Cortex of kidney (tissue), 1 donor: ENCODE measurements at places on chromosomes 12 and 14.

DNA sequence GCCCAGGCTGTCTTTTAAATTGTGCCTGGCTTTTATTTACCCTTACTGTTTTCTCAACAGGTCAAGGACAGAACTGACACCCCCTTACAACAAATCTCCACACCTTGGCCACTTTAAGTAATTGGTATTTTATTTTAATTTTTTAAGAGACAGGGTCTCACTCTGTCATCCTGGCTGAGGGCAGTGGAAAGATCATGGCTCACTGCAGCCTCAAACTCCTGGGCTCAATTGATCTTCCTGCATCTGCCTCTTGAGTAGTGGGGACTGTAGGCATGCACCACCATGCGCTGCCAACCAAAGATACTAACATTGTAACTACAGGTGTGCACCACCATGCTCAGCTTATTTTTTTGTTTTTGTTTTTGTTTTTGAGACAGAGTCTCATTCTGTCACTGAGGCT is 109.8 kb downstream of the PTPN11 start:
- no peak for DNase-seq

GRCh38 chr12:132289356-132290202 is 39.8 kb downstream of the GALNT9 start:
- DNase-seq, result no peak

DNA sequence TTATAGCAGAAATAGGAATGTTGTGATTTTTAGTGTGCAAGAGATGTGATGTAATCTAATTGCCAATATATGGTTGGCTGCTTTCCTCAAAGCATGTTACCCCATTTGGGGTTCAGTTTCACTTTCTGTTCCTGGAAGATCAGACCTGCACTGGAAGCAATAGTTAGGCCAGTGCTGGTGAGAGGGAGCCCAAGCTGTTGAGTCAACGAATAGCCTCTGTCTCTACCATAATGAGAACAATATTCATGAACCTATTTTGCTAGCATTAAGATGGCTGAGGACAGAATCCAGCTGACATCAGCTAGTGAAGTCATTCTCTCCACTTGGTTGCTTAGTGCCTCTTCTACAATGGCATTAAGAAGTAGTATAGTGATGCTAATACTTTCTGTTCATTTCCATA is 379.9 kb upstream of the DCN start:
- DNase-seq, result no peak

- no peak for DNase-seq
Observed at GRCh38 chr14:100772607-100773165, 46.0 kb downstream of the DLK1 start.

- no peak for DNase-seq
Observed at GRCh38 chr14:25003537-25003936, 46.4 kb downstream of the STXBP6 start.

- no peak for DNase-seq
Observed at GRCh38 chr14:68230950-68231717, 411.6 kb downstream of the RAD51B start.

- no peak for DNase-seq
Observed at GRCh38 chr12:67327466-67327865, 58.3 kb downstream of the CAND1 start.

DNA sequence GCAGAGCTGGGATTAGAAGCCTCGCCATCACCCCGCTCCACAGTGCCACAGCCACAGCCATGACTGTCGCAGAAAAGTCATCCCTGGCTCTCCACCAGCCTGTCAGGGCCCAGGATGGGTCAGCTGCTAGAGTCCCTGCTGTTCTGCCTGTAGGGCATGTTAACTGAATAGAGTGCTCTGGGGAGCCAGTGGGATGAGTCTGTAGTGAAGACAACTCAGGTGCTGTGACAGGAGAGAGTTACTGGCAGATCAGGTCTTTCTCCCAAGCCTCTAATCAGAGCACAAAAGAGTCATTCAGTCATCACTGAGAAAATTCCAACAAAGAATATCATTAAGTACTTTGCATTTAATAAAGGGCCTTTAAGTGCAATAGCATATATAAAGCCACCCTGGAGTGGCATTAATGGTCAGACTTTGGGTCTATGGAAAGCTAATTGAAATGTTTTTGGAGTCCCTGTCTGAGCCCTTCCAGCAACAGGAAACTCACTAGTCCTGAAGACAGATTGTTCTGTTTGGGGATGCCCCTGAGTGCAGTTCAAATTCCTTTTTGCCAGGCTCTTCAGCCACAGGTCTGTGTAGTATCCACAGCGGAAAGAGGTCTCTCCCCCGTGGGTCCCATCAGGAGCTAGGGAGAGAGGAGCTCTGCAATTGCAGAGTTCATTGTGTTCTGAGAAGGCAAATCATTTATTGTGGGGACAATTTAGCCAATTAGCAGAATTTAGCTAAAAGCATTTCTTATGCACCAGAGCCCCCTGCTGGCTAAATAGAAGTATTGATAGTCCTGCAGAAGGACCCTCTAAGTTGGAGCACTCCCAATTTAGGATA is 45.2 kb upstream of the C14orf132 start:
- no peak for DNase-seq

- no peak for DNase-seq
Observed at GRCh38 chr14:89215531-89215930, 201.5 kb downstream of the FOXN3 start.

DNA sequence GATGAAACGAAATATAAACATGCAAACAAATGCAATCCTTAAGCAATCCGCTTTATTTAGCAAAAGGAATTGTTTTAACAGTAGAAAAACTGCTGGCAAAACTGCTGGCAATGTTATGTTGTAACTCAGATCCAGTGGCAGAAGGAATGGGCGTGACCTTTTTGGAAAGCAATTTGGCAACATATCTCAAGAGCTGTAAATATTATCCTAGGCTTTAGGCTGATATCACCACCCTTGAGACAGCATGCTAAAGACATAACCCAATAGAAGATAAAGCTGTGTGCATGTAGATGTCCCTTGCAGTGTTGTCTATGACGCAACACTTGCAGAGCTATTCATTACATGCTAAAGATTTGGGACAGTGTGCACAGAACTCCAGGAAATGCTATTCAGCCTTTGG is 138.5 kb downstream of the DICER1 start:
- DNase-seq, result no peak

DNA sequence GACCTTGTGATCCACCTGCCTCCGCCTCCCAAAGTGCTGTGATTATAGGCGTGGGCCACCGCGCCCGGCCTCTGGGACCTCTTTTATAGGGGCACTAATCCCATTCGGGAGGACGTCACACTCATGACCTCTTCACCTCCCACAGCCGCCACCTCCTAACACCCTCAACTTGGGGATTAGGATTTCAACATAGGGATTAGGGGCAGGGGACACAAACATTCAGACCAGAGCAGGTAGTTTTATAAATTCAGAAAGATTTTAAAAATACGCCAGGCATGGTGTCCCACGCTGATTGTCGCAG is 49.4 kb downstream of the TPCN1 start:
- DNase-seq, result no peak

DNA sequence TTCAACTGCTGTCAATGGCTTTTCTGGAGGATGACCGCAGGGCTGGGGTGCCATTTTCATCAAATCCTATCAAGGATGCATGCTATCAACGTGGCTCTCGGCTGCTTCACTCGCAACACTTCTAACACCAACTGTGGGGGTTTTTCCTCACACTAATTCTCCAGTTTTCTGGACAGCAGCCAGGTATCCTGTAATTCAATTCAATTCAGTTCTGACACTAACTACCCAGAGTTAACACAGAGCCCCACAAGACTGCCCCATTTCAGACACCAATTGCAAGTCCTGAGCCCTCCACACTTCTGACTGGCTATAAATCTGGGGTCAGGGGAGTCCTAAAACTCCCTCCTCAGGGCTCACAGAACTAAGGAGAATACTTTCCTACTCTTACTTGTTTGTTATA is 55.3 kb upstream of the TMCC3 start:
- no peak for DNase-seq

DNA sequence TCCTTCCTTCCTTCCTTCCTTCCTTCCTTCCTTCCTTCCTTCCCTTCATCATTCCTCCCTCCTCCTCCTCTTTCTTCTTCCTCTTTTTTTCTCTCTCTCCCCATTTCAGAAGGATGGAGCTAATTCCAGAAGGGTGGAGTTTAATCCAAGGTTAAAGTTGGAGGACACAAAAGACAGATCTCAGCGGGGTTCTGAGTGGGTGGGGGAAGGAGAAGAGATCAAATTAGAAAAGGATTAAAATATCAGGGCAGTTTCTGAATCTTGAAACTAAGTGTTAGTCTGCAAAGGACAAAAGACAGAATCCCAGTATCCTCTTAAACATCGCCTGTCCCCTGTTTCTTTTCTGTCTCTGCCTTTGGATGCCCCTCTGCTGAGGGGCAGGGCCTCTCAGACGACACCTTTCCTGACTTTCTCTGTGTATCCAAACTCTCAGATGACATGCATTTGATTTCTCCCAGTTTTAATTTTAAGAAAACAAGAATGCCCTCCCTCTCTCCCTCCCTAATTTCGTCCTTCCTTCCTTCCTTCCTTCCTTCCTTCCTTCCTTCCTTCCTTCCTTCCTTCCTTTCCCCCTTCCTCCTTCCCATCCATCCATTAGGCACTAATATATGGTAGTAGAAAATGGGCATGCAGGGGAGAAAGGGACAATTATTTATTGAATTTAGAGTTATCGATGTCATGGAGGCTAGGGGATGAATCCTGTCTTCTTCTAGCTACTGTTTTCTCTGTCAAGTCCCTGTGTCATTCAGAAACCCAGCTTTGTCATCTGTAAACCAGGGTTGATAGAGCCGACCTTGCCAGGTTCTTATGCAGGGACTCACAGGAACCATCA is 269.1 kb downstream of the VRK1 start:
- no peak for DNase-seq

- DNase-seq, result no peak
Observed at GRCh38 chr14:50979941-50980850, 35.9 kb upstream of the PYGL start.

DNA sequence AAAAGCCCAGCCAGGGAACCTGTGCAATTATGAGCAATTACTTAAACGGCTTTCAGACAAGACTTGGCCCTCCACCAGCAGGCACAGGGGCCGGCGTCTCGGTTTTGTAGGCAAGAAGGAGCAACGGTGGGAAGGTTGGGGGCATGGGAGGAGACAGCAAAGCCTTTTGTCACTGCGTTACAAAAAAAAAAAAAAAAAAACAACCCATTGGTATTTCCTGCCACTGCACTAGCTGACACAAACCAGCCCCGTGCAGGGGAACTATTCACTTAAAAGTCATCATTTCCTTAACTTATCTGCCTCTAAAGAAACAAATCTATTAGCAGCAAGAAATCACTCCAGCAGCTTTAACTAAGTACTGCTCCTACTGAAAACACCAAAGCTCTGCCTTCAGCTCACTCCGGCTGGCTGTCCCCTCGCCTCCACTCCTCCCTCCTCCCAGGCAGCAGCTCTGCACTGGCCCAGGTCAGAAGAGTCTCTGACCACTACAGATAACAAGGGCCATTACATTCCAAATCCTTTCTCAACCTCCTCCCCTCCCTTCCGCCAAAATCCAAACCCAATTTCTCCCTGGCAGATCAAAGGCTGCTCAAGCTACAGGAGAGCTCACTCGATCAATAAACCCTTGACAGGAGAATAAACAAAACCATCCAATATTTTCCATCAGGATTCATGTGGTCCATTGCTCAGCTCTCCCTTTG is 105.2 kb upstream of the CDKN3 start:
- no peak for DNase-seq

- no peak for DNase-seq
Observed at GRCh38 chr12:67617629-67618028, 30.9 kb upstream of the DYRK2 start.

DNA sequence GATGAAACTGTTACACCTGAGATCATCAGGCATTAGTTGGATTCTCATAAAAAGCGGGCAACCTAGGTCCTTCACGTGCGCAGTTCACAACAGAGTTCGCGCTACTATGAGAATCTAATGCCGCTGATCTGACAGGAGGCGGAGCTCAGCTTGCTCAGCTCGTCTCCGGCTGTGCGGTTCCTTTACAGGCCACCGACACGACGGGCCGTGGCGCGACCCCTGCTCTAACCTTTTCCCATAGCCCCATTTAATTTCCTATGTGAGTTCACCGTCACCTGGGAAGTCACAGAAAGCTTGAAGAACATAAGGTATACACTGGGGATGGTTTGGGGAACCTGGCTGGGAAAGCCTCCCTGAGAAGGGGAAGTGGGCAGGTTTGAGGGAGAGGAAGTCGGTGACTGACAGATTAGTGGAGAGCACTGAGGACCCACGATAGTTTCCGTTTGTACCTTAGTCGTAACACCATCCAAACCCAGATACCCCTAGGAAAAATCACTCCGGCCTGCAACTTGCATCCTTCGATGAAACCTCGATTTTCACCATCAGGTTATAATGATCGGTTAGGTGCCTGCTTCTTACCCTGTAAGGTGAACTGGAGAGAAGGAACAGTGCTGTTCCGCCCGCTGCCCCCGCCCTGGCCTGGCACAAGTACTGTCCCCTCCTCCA is 2.8 kb upstream of the AAAS start:
- DNase-seq, result no peak

DNA sequence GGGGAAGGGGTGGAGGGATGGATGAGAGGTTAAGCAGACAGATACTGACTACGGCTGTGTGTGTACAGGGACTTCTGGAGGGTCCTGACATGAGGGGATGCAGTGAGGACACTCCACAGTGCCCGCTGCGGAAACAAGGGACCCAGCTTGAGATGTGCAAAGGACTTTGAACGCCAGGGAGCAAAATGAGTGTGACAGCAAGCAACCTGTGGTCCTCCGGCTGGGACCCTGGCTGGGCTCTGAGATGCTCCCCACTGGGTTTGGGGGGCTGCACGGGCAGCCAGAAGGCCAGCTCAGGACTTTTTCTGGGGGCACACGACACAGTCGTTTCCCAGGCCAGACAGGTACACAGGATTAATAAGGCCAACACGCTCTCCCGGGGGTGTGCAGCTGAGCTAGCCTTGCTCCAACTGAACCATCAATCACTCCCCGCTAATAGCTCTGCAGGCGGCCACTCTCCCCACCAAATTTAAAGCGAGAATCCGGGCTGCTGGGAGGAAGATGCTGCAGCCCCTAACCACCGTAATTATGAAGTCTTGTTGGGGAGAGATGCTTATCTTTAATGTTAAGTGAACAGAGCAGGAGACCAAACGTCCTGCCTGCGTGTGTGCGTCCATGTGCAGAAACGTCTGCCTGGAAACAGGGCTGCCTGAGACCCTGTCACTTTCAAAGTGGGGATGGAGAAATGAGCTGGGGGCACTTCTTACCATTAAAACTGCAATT is 51.6 kb upstream of the DLK1 start:
- DNase-seq, result no peak

DNA sequence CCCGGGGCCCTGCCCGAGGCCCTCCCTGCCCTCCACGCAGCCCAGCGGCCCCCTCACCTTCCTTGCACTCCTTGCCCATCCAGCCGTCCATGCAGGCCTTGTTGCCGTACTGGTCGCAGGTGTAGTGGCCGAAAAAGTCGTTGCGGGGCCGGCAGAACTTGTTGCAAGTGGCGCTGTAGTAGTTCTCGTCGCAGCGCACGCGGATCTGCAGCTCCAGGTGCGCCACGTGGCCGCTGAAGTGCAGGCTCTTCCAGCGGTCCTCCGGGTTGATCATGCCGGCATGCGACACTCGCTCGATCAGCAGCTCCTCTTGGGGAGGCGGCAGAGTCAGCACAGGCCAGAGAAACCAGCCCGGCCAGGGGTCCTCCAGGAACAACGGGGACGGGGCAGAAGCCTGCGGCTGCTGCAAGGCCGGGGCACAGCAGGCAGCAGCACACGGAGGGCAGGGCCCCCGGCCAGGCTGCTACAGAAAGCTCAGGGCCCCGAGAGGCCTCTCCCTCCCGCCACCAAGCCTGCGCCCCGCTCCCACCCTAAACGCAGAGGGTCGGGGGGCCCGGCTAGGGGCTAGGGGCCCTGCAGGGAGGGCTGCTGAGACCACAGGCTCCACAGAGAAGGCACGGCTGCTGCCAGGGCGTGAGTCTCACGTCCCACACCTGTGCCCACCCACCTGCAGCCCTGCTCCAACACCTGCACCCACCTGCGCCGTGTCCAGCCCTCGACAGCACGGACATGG is 12.7 kb downstream of the JAG2 start:
- DNase-seq, result no peak
